ENCODE measurements at places on chromosomes 3 and 15. TPM values are rescaled to one million over a fixed set of nuclear protein-coding genes. Genes with fewer than 3 reads are reported as not detected.

Gene LPP
- 66.8 TPM for total RNA-seq

Gene SNX22
- total RNA-seq = 0.17 TPM

Gene DAZL
- not detected for total RNA-seq

Gene CFAP44
- 4.8 TPM for total RNA-seq

Gene ISG20
- total RNA-seq = 2.9 TPM

Gene C2CD4B
- not detected for total RNA-seq

Gene RPL29
- total RNA-seq = 1,072 TPM

Gene VWA5B2
- total RNA-seq = 0.19 TPM

Gene SLC24A1
- 12.0 TPM for total RNA-seq

Gene TAMM41
- total RNA-seq = 26.4 TPM

Gene RBPMS2
- total RNA-seq = not detected

Gene MINAR1
- total RNA-seq = 0.24 TPM

Gene P3H2
- 71.2 TPM for total RNA-seq
